Activated naive CD4-positive, alpha-beta T cell (primary cell): ENCODE measurements at places on chromosomes 2 and 18.

- DNase-seq = no peak
Measured at GRCh38 chr2:204947405-204947804, 402.1 kb downstream of the PARD3B start.

- no peak for DNase-seq
Measured at GRCh38 chr2:168663993-168664392, 138.4 kb upstream of the NOSTRIN start.

DNA sequence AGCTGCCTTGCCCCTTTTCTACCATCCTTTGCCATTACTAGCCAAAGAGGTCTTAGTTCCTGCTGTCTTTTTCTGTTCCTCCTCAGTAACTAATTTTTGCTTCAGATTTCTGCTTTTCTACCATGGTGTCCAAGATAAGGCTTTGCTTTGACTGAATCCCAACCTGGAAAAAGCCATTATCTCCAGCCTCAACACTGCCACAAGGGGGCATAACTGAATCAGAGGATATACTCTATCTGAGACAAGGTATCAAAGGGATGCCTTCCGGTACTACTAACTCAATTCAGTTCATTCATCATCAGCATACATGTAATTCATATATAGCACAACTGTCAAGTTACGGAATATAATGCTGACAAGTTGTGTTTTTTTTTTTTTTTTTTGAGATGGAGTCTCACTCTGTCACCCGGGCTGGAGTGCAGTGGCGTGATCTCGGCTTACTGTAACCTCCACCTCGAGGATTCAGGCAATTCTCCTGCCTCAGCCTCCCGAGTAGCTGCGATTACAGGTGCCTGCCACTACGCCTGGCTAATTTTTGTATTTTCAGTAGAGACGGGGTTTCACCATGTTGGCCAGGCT lies 11.4 kb downstream of the OSGEPL1 start:
- no peak for DNase-seq

DNA sequence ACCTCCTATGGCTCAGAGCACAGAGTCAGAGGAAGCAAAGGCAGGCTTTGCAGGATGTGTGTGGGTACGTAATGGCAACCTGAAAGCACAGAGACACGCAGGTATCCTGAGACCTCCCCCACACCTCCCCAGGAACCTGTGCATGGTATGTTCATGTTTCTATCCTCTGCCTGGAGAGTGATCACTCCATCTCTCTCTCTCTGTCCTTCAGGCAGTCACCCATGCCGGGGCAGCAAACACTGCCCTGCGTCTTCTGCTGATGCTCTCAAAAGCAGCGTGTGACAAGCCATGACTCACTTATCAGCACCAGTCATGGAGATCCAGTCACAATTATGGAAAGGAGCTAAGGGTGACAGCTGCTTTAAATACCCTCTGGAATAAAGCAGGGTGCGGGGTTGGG lies 52.7 kb downstream of the PDCL3 start:
- DNase-seq = no peak

DNA sequence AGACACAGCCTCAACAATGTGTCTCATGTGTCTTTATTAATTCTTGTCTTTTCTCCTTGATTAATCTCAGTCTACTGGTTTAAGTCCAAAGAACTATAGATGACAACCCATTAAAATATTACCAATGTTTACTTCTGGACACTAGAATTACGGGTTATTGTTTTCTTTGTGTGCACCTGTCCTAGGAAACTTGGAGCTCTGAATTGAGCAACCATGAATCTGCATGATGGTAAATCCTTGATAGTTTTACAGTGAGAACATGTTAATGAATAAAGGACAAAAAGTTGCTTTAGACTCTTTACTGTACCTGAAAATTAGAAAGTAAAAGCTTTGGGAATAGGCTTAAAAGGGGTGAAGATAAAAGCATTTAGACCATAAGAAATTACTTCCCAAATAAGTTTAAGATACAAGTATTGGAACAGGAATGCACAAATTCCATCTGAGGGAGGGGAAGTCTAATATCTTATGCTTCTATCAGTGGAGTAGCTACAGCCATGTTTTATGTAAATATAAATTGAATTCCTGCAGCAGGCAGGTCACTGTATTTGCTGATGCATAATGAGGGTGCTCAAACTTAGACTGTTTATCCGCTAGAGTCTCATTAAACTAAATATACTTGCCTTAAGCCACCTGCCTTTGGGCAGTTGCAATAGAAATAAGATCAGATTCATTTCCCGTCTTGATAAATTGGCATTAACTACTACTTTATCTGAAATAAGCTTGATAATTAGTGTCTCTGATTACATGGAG lies 603.7 kb upstream of the GCFC2 start:
- DNase-seq = no peak

DNA sequence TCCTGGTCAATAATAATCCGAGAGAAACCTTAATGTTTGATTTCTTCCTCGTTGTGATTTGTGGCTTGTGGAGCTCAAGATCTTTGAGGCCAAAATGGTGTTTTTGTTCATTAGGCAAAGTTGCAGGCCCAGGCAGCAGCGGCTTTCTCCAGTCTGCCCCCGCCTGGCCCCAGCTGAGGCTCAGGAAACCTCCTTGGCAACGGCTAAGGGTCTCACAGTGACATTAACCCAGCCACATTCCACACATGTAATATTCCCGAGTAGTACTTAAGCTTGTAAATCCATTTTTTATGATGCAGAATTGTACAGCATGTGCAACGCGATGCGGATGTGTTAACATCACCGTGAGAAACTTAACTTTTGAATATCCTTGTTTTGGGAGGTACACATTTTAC lies 200.1 kb downstream of the BCL11A start:
- no peak for DNase-seq

GRCh38 chr2:108363024-108363907 lies 14.5 kb upstream of the SULT1C4 start:
- DNase-seq = no peak

GRCh38 chr18:23835091-23835490 lies 145.8 kb downstream of the LAMA3 start:
- DNase-seq = no peak

DNA sequence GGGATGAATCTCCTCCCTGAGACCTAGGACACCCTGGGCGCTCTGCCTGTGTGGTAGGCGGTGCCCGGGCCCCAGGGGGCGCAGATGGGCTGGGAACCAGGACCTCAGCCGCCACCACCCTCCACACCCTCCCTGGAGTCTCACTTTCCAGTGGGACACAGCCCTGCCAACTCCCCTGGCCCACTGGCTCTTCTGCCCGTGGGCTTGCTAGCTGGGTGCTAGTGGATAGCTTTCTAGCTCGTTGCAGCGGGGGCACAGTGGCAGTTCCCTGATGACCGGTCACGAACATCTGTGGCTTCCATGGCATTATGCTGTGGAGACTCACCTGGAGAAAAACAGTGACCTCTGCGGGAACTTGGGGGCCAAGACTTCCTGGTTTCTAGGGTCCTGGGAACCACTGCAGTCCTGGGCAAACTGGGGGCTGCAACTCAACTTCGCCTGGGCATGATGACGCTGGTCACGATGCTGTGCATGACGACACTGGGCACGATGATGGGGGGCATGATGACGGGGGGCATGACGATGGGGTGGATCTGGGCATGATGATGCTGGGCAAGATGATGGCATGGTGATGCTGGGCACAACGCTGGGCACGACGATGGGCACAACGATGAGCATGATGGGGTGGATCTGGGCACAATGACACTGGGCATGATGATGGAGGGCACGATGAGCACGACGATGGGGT lies 31.0 kb upstream of the ALLC start:
- DNase-seq = no peak

DNA sequence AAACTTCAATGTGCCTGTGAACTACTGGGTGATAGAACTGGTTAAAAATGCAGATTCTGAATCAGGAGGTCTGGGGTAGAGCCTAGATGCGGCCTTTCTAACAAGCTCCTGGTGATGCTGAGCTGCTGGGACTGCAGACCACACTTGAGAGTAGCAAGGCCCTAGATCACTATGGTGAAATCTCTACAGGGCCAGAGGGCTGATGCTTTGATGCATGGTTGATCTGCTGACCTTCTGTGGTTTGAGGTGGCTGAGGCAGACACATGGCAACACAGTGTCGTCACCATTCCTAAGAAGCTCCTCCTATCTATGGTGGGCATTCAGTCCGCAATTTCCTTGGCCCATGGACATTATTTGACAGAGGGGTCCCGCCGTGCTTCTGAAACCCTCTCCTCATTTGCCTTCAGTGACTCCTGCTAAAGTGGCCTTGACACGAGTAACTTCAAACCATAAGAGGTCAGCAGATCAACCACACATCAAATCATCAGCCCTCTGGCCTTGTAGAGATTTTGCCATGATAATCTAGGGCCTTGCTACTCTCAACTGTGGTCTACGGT lies 19.8 kb downstream of the CCDC68 start:
- DNase-seq = no peak

- DNase-seq = no peak
Measured at GRCh38 chr2:134334542-134335353, 80.9 kb downstream of the MGAT5 start.

DNA sequence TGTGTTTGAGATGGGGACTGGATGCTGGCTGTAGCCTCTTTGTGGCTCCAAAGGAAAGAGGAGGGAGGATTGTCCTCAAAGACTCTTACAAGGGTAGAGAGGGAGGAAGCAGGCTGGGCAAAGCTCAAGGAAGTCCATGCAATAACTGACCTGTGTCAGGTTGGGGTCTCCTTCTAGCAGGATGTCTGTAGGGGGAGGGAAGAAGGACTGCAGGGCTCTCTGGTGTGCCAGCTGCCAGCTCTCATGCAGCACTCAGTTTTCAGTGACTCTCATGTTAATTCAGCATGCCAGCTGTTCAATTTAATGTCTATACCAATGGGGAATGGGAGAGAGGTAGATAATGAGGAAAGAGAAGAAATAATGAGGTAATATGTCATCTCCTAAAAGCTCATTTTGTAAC lies 85.3 kb upstream of the RANBP2 start:
- DNase-seq = no peak

- DNase-seq = no peak
Measured at GRCh38 chr2:180955101-180955500, 25.3 kb upstream of the UBE2E3 start.

DNA sequence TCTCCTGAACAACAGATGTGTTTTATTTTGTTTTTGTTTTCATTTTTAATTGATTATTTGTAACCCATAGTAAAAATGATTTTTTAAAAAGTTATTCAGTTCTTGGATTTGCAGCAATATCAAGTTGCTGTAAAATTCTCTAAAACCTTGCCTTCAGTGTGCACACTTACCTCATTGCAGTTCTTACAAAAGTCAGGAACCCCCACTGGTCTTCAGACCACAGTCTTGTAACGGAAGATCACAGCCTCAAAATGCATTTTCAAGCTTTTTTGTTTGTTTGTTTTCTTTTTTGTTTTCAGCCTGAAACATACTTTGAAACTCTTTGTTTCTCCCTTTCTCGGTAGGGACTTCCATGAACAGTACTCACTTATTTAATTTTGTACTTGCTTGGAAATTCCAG lies 1012.8 kb upstream of the GYPC start:
- DNase-seq = no peak

GRCh38 chr2:71607151-71607889 lies 154.0 kb downstream of the DYSF start:
- DNase-seq = no peak

DNA sequence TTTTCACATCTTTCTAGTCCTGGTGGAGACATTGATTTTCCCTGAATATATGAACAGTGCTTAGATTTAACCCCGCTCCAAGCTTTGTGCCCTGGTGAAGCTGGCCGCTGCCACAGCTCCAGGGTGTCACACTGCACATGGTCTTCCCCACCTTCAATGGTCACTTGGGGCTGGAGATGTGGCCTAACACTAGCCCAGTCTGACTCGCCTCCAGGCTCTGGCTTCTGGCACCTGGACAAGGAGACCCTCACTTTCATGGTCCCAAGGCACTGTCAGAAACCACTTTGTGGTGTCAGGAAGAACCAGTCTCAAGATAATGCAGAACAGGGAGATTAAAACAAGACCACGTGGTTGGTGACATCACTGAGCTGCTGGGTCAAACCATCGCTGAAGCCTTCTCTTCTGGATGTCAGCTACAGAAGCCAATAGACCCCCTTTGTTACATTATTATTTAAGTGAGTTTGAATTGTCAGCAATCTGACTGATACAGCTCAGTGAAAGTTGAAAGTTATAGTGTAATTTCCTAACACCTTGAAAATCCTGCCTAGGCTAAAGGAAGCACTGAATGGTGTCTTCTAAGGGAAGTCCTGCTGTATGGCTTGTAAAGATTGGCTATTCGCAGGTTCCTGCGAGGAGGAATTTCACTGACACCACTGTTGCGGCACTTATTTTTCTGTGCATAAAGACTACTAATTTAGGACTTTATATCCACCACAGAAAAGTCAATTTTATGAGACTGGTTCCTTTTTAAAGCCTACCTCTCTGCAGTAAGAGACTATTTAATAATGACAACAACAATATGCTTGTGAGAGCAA lies 55.0 kb upstream of the CTDP1 start:
- DNase-seq = no peak

DNA sequence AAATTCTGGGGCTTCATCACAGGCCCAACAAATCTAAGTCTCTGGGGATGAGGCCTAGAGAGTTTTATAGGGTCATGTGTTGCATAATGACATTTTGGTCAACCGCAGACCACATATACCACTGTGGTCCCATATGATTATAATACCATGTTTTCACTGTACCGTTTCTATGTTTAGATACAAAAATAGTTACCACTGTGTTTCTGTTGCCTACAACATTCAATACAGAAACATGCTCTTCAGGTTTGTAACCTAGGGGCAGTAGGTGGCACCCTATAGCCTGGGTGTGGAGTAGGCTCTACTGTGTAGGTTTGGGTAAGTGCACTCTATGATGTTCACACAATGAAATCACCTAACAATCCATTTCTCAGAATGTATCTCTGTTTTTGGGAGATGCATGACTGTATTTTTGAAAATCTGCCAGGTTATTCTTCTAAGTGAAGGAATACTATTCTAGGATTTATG lies 485.2 kb downstream of the PTPRM start:
- DNase-seq = no peak

- no peak for DNase-seq
Measured at GRCh38 chr2:230798769-230799399, 65.9 kb upstream of the ITM2C start.

- DNase-seq = no peak
Measured at GRCh38 chr2:212135739-212136138, 402.9 kb downstream of the ERBB4 start.

DNA sequence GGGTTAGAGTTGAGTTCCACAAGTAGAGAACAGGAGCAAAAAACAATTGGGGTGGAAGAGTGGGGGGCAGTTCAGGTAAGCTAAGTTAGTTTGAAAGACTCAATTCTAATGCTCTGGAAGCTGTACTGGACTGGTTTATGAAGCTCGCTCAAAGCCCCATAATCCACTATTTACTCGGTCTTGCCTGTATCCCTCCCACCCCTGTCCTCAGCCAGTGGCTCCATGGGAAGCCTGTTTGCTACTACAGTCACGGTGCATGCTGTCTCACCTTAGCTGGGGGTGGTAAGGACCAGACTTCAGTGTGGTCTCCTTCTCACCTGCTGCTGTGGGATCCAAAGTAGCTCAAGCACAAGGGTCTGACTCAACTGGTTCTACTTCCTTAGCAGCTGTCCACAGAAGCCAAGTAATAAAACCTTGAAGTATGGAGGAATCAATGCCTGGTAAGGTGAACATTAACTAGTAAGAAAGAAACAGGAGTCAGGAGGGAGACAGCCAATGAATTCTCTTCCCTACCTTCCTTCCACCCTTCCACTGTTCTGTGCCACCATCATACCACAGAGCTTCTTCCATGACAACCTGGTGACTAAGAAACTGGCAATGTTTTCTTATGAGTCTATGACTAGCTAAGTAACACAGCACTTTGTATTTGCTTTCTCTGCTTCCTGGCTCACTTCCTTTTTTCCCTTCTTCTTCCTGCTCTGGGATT lies 230.8 kb downstream of the SRBD1 start:
- no peak for DNase-seq
